Activated CD4-positive, alpha-beta T cell treated with anti-CD3 and anti-CD28 coated beads for 36 hours (primary cell): ENCODE measurements at places on chromosomes 2 and 18. TPM values are rescaled to one million over a fixed set of nuclear protein-coding genes. Genes with fewer than 3 reads are reported as not detected.

The ROCK2 gene
- total RNA-seq, result 14.4 TPM

The CHMP3 gene
- total RNA-seq, result 35.0 TPM

The NCKAP5 gene
- not detected for total RNA-seq

The CXCR1 gene
- not detected for total RNA-seq

The SCN2A gene
- total RNA-seq, result 0.14 TPM

The FABP1 gene
- total RNA-seq, result not detected

The MAB21L4 gene
- total RNA-seq, result not detected

The CDK15 gene
- total RNA-seq, result not detected

The PRKAG3 gene
- total RNA-seq, result not detected

The C2orf80 gene
- not detected for total RNA-seq

The POTEJ gene
- not detected for total RNA-seq

The IL1R2 gene
- total RNA-seq, result 25.4 TPM

The FAM98A gene
- total RNA-seq, result 61.5 TPM

The DLGAP1 gene
- total RNA-seq, result not detected

The WDR43 gene
- 170 TPM for total RNA-seq

The MPP4 gene
- not detected for total RNA-seq

The RDH14 gene
- total RNA-seq, result 18.3 TPM

The CPLX4 gene
- total RNA-seq, result not detected

The TMEM237 gene
- total RNA-seq, result 11.5 TPM

The KCNS3 gene
- total RNA-seq, result 0.07 TPM

The CAD gene
- 107 TPM for total RNA-seq

The UCN gene
- total RNA-seq, result 1.5 TPM

The SPRED2 gene
- total RNA-seq, result 7.9 TPM

The EVX2 gene
- total RNA-seq, result not detected

The IGFBP2 gene
- total RNA-seq, result 11.5 TPM

The MBP gene
- 65.7 TPM for total RNA-seq

The SPR gene
- total RNA-seq, result 7.3 TPM

The EPB41L3 gene
- total RNA-seq, result 10.4 TPM

The RIT2 gene
- total RNA-seq, result not detected

The SLC14A1 gene
- total RNA-seq, result 1.5 TPM

The REG3A gene
- total RNA-seq, result not detected

The PUS10 gene
- total RNA-seq, result 8.9 TPM

The SATB2 gene
- 0.21 TPM for total RNA-seq

The RASGRP3 gene
- 4.5 TPM for total RNA-seq

The ABCG5 gene
- not detected for total RNA-seq

The ABCB6 gene
- 21.9 TPM for total RNA-seq

The SCYGR4 gene
- total RNA-seq, result not detected

The HYCC2 gene
- 16.0 TPM for total RNA-seq

The CCDC74B gene
- total RNA-seq, result 2.5 TPM

The B3GNT7 gene
- total RNA-seq, result not detected

The TCF7L1 gene
- not detected for total RNA-seq

The CFC1 gene
- total RNA-seq, result not detected

The CEP192 gene
- total RNA-seq, result 36.0 TPM

The DHRS9 gene
- total RNA-seq, result 4.8 TPM

The RRM2 gene
- 382 TPM for total RNA-seq

The ZNF385B gene
- total RNA-seq, result not detected

The EFR3B gene
- total RNA-seq, result 1.1 TPM

The GALNT14 gene
- 0.48 TPM for total RNA-seq

The ATP8B1 gene
- not detected for total RNA-seq

The COLEC11 gene
- total RNA-seq, result 0.37 TPM

The GCG gene
- not detected for total RNA-seq
